ENCODE measurements at places on chromosomes 7 and 10.

DNA sequence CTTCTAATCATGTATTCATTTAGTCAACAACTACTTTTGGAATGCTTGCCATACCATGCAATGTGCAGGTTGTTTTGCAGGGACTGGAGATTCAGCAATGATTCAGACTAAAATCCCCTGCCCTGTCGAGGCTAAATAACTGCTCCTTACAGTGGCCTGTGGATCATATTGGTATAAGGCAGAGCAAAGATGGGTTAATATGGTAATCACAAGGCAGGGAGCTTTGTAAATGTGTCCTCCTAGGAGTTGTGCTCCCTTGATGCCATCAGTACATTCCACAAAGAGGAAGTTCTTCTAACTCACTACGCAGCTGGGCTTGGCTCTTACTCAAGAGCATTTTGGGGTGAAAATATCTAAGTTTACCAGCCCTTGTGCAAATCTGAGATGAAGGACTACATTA is 614 bp upstream of the IFIT2 start:
- no peak for DNase-seq

DNA sequence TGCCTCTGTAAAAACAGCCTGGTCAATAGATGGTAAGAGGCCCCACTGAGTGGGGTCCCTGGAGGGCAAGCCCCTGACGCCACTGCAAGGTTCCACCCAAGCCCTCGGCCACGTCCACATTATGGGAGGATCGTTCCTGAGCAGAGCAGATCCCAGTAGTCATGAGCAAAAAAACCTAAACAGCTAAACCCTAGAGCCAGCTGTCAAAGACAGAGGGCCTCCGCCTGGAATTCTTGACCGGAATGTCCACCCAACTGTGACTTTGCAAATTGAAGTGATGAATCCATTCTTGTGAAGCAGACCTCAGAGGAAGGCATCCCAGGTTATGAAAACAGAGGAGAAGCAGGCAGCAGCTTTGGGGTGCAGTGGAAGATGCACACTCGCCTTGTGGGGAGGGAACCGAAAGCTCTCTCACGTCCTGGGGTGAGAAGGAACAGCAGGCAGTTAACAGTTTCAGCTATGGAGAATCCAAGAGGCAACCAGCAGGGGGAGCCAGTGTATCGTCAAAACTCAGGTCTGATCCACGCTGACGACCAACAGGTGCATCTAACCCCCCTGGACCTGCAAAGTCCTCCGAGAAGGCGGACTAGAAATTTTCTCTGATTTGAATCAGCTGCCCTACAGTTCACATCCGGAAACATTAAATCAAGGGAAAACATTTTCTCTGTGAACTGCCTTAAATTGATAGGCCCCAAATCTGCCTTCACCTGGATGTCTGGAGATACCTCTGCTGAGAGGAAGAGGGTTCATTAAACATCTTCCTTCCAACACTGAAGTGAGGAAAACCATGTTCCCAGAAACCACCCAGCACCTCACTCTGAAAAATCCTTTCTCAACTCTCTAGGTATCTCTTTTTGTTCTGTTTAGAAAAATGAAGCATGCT is 139.1 kb upstream of the PFKP start:
- DNase-seq = no peak

DNA sequence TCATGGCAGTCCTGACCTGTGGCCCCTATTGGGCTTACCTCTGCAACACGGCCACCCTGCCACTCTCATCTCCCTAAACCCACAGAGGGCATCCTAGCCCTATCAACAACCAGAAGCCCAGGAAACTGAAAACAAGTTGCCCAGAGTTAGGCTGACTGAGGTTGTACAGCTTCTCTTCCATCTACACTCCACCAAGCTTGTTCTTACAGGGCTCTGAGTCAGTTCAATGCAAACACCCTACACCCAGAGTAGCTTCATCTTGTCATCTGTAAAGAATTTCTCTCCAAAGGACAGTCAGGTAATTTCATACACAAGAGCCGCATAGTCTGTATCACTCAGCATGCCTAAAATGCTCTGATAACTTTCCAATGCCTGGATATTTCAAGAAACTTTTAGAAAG is 175.4 kb downstream of the ARID5B start:
- DNase-seq = peak; percentile 23

GRCh38 chr7:7434329-7434728 is 101.3 kb downstream of the COL28A1 start:
- no peak for DNase-seq

- no peak for DNase-seq
These were observed 72.1 kb downstream of the USP6NL start for GRCh38 chr10:11539191-11539868.

DNA sequence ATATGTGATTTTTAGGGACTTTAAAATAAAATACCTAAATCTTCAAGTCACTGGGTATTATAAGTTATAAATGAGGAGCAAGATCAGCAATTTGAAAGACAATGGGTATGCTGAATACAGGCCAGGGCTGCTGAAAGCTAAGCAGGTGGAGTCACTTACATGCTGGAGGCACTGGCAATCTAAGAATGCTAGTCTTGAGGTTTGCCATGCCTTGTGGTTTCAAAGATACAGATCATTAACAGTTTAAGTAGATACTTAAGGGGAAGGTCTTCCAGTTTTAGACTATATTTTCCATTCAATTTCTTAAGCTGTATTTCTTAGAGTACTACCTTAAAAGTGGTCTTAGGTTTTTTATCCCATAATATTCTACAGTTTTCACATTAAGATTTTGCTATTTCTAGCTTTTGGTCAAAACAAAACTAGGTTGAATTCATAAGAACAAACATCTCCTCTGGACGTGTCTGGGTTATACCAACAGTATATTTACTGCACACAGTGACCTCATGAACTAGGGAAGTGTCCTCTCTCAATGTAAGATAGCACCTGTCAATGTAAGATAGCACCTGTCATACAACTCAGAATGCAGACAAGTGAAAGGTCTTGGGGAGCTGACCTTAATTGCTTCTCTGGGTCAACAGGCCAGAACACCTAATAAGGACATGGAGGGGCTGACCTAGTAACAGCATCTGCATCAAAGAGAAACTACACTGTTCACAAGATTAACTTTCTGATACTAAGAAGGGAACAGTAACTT is 2.0 kb downstream of the SRI start:
- DNase-seq = no peak

DNA sequence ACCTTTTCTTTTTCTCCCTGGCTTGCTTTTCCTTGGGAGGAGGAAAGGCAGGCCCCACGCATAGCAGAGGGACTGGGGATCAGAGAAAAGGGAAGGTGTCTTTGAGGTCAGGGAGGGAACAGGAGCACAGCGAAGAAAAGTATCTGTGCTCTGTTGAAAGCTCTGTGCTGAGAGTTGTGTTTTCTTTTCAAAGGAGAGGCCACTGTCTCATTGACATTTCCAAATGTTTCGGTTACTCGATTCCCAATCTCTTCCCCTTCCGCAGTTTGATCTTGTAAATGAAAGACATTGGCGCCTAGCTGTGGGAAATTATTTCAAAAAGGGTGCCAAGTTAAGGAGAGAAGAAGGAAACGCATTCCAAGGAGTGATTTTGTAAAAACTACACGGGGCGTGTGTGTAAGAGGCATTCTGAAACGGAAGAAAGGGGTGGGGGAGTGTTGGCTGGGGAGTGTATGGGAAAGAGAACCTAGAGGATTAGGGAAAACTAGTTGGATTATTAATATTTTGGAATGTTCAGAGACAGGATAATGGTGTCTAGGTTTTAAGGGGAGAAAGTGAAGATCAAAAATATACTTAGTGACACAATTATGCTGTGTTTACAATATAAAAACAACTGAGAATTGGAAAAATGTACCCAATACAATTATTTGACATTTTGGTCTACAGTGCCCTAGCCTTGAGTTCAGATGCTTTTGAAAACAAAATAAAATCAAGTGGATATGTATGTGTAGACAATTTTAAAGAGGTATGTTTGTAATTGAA is 708 bp downstream of the KLHDC10 start:
- no peak for DNase-seq

GRCh38 chr7:116683786-116684185 is 11.8 kb downstream of the MET start:
- no peak for DNase-seq

DNA sequence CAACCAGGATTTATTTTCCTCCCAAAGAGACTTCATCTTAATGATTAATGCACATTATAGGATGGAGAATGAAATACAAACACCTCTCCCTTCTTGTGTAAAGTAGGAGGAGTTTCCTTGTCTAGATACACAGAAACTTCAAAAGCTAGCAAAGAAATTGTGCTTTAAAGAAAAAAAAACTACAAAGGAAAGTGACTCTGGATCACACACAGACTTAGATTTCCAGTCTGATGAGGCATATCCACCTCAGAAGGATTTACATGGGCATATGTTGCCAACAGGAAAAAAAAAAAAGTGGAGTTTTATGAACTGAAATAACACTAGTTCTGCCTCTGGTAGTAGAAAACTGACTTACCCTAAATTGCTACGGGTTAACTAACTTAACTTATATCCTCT is 449.6 kb downstream of the KCNMA1 start:
- no peak for DNase-seq
